ENCODE measurements at places on chromosomes 3 and 15.

- no peak for DNase-seq
These were observed 63.6 kb downstream of the SMAD6 start for GRCh38 chr15:66765478-66766281.

DNA sequence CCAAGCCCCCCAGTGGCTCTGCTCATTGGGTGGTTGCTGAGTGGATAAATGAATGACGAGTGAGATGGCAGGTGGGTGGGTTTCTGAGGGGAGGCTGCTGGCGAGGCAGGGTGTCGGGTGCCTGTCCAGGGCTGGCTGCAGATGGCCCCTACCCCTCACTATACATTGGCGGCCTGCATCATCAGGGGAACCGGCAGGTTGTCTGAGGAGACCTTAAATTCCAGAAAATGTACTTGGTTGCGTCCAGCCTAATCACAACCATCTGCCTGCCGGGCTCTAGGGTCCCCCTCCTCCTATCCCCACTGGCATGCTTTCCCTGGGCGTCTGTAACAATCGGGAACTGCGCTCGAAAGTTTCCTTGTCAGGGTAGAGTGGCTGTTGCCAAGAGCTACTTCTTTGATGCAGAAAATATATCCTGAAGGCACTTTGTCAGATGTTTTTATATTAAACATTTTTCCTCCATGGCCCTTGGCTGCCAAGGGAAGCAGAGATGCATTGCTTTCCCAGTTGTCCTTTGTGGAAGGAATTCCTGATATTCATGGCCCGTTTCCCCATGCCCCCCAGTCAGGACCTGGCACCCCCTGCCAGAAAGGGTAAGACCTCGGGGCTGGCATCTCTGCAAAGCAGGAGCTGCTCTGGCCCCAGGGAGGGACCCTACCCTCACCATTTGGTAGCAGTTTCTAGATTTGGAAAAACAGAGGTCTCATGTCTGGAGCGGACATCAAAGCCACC lies 22.9 kb downstream of the SMAD6 start:
- DNase-seq: no peak

- DNase-seq: no peak
These were observed 7.0 kb downstream of the BHLHE40 start for GRCh38 chr3:4986175-4986781.

DNA sequence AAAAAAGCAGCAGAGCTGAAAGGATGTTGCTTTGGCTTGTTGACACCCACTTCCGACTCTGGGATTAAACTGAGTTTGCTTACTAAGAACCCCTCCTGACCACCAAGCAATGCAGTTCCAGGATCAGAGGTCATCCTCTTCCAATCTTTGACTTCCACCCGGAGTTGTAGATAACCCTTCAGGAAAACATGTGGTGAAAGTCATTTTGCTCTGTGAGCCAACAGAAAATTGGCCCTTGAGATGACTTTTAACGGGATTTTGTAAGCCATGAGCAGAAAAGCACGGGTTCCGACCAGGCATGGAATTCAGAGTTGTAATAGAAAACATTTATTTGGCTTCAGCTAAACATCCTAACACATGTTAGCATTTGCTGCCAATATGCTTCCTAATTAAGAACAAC lies 171.6 kb upstream of the NR2F2 start:
- no peak for DNase-seq

DNA sequence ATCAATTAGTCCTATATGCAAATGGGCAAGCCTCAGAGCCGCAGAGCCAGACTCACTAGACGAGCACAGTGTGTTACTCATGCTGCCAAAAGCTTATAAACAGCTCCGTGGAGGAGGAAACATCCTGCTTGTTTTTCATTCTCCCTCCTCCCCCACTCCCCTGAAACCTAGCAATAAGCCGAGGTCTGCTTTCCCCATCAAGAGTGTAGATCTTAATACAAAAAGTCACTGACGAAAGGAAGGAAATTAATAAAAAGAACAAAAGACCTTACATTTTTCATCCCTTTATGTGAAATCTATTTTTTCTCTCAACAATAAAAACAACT lies 88.5 kb downstream of the XXYLT1 start:
- no peak for DNase-seq

DNA sequence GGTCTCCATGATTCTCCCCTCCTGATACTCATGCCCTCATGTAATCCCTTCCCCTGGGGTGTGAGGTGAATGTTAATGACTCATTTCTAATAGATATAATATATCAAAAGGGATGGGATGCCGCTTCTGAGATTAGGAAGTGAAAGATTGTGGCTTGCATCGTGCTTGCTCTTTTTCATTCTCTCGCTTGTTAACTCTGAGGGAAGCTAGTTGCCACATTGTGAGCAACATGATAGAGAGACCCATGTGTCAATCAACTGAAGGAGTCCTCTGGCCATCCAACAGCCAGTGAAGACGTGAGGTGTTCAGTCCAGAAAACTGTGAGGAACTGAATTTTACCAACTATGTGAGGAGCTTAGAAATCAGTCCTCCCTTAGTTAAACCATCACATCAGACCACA lies 28.9 kb upstream of the DRD3 start:
- no peak for DNase-seq

DNA sequence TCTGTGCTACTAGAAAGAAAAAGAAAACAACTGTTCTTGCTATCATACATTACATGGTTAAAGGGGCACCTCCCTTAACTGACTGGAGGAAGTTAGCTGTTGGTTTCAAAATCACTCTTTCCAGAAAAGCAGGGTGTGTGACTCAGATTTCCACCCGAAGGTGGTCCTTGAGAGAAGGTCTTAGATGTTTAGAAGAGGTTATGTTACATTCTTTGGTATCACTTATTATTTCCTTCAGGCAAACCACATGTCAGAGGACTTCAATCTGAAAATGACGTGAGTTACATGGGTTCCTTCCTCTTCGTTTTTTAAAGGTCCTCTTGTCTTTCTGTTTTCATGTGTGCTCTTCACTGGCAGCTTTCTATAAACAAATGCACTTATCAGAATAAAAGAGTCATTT lies 307.9 kb upstream of the CBLB start:
- DNase-seq: no peak

GRCh38 chr3:97822359-97822775 lies 556 bp downstream of the CRYBG3 start:
- no peak for DNase-seq

DNA sequence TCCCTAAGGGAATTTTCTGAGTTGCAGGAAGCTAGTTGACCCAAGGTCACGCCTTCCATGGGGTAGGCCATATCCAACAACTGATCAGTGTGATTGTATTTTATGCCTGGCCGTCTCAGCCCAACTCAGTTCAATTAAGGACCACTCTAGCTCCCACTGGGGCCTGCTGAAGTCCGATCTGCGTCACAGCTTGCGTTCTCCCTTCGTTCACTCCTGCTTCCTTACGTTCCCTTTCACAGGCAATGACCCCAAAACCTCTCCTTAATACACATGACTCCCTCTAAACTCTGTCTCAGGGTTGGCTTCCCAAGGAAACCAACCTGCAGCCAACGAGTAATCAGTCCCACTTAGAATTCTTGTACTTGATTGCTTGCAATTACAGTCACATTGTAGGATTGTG lies 428.0 kb downstream of the RBMS3 start:
- DNase-seq: no peak

- no peak for DNase-seq
These were observed 22.0 kb upstream of the C3orf22 start for GRCh38 chr3:126580746-126581145.

- DNase-seq: no peak
These were observed 208.5 kb downstream of the LPP start for GRCh38 chr3:188362405-188362831.

DNA sequence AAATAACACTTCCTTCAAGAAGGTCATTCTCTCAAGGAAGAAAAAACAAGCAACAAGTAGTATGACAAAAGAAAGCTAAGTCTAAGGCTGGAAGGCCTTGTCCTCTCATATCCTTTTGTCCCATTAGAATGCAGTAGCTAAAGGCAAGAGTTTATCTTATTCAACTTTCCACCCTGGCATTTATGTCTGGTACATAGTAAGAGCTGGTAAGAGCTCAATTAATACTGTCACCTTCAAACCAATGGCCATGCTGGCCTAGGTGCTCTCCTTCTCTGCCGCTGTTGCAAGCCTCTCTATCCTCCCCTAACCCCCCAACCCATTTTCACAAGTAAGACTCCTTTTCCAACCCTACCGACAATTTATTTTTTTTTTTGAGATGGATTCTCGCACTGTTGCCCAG lies 81.9 kb downstream of the LRRFIP2 start:
- no peak for DNase-seq

DNA sequence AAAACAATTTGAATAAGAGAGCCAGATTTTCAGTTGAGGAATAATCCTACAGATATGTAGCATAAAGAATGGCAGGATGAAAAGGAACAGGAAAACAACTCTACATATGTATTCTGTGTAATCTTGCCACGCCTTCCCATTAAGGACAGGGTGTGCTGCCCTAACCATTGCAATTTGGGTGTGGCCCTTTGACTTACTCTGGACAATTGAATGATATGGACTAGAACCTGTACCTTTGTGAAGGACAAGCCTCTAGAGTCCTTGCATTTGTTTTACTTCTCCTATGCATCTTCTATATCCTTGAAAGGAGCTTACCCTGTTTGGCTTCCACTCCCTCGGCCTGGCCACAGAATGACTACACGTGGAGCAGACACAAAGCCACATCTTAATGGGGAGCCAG lies 1261.6 kb upstream of the GBE1 start:
- DNase-seq: no peak

- no peak for DNase-seq
These were observed 96.2 kb upstream of the ACP3 start for GRCh38 chr3:132220986-132221385.

- no peak for DNase-seq
These were observed 292.9 kb upstream of the RORA start for GRCh38 chr15:61521953-61522352.

DNA sequence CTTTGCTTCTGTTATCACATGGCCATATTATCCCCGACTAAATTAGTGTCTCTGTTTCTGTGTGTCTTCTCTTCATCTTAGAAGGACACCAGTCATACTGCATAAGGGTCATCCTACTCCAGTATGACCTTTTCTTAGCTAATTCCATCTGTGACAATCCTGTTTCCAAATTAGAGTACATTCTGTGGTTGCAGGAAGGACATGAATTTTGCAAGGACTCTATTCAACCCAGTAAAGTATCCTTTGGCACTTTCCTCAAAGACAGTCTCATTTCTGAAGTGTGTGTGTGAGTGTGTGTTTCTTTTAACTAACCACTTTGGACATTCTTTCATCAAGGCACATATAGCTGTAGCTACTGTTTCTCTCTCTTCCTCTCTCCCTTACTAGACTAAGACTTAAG lies 15.2 kb upstream of the MME start:
- no peak for DNase-seq

DNA sequence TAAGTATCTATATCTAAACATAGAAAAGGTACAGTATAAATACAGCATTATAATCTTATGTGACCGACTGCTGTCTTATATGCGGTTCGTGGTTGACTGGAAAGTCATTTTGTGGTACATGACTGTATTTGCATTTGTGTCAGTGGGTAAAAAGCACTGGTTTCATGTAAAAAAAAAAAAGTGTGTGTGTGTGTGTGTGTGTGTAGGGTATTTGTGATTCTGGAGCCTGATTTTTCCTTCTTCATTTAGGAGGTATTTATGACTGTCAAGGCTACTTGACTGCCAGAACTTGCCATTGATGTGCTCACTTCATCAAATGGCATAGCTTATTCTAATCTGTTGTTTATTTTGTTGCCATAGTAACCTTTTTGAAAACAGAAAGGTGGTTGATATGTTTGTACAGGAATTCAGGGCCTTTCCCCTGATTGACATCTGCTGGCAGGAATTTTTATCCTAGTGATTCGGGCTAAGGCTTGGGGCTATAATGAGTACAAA lies 63.2 kb downstream of the AKAP13 start:
- no peak for DNase-seq

- no peak for DNase-seq
These were observed 7.2 kb downstream of the CHCHD6 start for GRCh38 chr3:126711121-126711760.

DNA sequence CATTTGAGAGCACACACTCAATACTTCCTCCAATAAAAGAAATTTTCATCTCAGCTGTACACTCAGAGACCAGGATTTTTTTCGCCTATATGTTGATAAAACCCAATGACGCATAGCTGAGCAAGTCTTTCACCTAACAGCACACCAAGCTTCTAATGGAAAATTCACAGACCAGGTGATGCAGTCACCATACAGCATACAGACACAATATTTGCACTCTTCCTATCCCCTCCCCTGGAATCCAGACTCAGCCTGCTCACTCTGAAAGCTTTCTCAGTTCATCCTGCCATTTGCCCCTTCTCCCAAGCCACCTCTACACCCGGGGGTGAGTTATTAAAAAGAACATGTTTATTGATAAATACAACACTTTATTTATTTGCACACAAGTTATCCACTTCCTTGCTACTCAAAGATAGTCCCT lies 1.7 kb downstream of the TBC1D5 start:
- no peak for DNase-seq

DNA sequence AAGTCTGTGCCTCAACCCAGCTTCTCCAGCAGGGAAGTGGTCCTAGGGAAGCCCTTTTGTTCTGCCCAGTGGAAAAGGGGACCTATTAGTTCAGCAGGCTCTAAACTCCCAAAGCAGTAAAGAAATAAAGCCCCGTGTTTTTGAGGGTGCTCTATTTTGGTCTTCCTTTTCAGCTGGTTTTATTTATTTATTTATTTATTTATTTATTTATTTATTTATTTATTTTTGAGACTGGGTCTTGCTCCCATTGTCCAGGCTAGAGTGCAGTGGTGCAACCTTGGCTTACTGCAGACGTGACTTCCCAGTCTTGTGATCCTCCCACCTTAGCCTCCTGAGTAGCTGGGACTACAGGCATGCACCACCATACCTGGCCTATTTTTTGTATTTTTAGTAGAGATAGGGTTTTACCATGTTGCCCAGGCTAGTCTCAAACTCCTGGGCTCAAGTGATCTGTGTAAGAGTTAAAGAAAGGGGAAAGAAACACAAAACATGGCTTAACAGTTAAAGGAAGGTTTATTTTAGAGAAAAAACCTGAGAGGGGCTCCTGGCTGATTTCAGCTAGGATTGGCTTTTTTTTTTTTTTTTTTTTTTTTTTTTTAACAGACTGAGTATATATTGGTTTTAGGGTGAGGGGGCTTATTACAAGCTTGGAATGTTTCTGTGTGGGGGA lies 154.6 kb downstream of the CLSTN2 start:
- DNase-seq: no peak

DNA sequence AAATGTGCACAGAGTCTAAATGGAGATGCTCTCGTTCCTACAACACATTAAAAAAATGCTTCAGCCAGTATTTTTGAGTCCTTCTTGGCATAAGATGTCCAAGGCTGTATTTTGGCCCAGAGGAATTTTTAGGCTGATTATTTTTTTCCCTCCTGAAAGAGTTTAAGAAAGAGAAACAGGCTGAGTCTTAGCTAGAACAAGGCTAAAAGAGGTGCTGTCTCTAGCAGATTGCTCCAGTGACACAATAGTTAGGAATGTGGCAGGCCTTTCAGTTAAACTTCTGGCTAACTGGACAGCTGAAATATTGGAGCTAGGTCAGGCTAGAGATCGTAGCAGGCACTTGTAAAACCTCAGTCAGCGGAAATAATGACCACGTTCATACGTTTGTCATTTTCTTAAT lies 271.4 kb upstream of the RARB start:
- DNase-seq: no peak

- DNase-seq: no peak
These were observed 239.4 kb upstream of the ZPLD1 start for GRCh38 chr3:102195198-102195948.

- no peak for DNase-seq
These were observed 192.9 kb downstream of the PLCL2 start for GRCh38 chr3:17077606-17078005.

- no peak for DNase-seq
These were observed 43.9 kb upstream of the USP3 start for GRCh38 chr15:63460210-63461155.

GRCh38 chr3:59116233-59116537 lies 66.4 kb upstream of the CFAP20DC start:
- no peak for DNase-seq

GRCh38 chr3:174365796-174366195 lies 493.3 kb upstream of the NAALADL2 start:
- DNase-seq: no peak

Measured in esophagus squamous epithelium (tissue), 5 donors.